ENCODE measurements at places on chromosomes 16 and 17.

GRCh38 chr17:16448490-16448889, 33.1 kb downstream of the TRPV2 start:
- DNase-seq, result no peak

- DNase-seq, result no peak
These were observed 125.7 kb downstream of the MRM1 start for GRCh38 chr17:36727052-36727451.

GRCh38 chr17:162689-163088, 18.8 kb downstream of the DOC2B start:
- DNase-seq, result no peak

DNA sequence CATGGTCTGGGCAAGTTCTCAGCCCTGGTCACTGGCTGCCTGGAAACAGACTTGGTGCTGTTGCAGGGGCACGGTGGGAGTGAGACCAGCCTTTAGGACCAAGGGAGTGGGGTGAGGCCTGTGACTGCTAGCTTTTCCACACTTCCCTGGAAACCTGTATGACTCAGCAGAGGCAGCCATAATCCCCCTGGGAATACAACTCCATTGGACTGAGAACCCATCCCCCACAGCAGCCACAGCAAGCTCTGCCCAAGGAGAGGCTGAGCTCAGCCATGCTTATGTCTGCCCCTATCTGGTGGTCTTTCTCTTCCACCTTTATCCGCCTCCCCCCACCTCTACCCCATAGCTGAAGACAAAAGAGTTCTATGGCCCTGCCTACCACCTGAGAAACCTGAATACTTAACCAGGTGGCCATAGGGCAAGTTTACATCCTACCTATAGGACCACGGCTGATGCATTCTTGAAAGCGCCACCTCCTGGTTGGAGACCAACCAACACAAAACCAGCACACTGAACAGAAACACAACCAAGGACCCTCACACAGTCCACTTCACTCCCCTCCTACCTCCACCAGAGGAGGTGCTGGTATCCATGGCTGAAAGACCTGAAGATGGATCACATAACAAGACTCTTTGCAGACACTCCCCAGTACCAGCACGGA, 816.2 kb upstream of the SOX9 start:
- DNase-seq, result no peak

DNA sequence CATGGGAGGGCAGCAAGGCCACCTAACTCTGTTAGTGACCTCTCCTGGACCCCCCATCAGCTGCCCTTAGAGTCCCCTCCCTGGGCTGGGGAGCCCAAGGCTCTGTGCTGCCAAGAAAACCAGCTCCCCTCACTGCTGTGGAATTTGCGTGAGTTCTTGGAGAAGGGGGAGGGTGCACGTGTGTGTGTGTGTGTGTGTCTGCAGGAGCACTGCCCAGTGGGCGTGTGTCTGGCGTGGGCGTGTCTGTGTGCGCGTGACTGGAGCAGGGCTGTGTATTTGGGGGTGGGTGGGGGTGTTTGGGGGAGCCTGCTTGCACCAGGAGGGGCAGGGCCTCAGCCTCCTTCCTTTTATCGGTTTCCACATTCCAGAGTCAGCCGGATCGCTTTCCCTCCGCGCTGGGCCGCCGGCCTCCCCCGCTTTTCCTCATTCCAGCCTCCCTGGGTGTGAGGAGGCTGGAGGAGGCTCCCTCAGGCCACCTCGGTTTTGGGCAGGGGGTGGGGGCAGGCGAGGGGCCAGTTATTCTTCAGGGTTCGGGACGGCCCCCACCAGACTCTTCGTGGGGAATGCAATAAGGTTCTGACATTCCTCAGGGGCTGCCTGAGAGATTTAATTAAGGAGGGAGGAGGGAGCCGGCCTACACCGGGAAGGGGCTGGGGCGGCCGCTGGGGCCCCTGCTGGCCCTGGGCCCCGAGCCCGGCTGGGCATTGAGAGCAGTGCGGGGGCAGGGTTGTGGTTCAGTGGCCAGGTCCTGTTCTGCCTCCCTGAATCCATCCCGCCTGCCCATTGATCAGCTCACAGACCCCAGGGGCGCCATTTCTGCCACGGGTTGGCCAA, 2.5 kb downstream of the VASN start:
- no peak for DNase-seq

DNA sequence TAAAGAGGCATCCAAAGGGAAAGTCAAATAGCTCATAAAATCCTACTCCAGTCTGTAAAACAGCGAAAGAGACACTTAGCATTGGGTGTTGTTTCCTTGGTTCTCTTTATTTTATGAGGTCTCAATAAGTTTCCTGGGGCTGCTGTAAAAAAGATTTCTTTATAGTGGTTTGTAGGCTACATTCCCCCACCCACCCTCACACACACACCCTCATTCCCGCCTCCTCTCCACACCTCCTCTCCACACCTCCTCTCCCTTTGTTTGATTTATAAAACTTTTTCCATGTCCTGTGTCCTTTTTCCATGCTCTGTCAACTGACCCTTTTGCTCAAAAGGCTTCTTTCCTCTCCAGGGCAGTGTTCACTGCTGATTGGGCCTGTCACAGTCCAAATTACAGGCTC, 178.9 kb upstream of the SOX9 start:
- no peak for DNase-seq

GRCh38 chr17:17149520-17150447, 56.3 kb downstream of the PLD6 start:
- DNase-seq, result no peak
